ENCODE measurements at places on chromosomes 13 and 19. TPM values are rescaled to one million over a fixed set of nuclear protein-coding genes. Genes with fewer than 3 reads are reported as not detected.

DNA sequence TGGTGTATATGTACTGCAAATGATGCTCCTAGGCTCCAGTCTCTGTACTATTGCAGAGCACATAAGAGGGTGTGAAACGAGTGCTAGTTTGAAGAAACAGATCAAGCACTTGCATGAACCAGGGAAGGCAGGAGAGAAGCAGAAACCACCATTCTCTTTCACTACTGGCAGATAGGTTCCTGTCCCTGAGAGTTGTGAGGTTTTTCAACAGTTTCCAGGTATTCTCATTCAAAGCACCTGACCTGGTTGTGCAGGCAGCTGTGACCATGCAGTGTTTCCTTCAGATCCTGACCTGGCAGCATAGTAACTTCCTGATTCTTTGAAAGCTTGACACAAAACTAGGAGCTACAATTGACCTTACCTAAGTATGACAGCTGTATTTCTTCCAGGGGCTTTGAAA lies 164.9 kb downstream of the UFM1 start:
- no peak for DNase-seq
- no peaks in the 10 kb centered on the region for H3K4me1 ChIP-seq
- no peaks in the 10 kb centered on the region for H3K36me3 ChIP-seq

DNA sequence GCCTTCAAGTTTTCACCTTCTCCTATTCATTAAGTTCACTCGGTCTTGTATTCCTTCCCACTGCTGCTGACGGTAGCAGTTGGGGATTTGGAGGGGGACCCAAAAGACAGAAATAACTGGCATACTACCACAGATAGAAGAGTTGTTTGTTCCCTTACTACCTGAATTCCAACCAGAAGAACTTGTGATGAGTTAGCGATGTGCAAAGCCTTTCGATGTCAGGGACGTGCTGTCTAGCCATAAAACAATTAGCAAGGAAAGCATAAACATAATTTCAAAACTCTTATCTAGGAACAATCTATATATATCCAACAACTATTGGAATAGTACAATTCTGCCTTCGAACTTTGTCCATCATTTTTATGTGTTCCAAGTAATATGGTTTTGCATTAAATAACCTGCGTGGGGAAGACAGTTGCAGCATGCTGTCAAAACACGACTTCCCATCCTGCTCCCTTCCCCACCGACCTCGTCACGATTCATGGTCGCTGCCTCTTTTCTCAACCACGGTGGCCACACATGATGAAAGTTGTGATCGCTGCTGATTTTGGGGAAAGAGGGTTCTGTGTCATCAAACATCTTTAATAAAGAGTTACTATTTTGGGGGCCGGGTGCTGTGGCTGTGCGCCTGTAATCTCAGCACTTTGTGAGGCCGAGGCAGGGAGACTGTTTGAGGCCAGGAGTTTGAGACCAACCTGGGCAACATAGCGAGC lies 3.8 kb upstream of the SLC7A9 start:
- no peaks in the 10 kb centered on the region for H3K36me3 ChIP-seq
- H3K4me3 ChIP-seq = no peak overlapping the region
- H3K4me1 ChIP-seq = no peaks in the 10 kb centered on the region

DNA sequence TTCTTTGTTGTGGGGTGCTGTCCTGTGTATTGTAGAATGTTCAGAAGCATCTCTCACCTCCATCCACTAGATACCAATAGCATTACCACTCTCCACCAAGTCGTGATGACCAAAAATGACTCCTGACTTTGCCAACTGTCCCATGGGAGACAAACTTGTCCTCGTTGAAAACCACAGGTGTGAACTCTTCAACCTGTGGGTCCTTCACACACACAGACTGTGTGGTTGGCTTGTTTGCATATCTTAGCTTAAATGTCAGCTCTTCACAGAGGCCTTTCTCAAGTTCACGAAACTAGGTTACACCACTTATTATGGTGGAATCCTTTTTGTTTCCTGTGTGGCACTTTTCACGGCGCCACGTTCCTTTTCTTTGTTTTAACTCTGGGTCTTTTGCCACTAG lies 6.8 kb downstream of the GPC5 start:
- H3K27me3 ChIP-seq = peaks cover 5% of the 10 kb centered on the region
- no peaks in the 10 kb centered on the region for H3K36me3 ChIP-seq

OR7A5 gene
- total RNA-seq = not detected

DNA sequence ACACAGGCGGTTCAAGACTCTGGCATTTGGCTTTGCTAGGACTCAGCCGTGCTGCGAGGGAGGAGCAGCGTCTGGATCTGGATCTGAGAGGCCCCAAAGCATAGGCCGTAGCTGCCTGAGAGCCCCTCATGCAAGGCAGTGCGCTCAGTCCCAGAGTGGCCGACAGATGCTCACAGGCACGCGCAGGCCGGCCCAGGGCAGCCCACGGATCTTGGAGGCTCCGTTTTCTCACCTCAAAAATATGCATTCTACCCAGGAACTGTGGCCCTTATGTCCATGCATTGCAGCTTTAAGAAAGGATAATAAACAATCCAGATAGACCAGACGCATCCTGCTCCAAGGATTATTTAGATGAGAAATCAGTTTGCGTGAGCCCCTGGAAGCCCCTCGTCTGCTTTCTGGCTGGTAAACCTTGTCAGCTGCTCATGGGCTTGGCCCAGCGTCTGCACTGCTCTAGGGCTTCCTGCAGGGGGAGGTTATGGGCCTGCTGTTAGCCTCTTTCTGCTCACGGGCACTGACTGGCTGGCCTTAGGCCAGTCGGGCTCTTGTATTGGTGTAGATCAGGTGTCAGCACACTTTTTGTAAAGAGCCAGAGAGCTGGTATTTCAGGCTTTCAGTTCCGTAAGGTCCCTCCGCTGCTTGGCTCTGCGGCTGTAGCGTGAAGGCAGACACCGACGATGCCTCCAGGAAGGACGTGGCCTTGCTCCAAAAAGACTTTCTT lies 24.2 kb downstream of the TEX29 start:
- no peak for DNase-seq
- no peaks in the 10 kb centered on the region for H3K27me3 ChIP-seq
- no peak overlapping the region for H3K4me3 ChIP-seq
- H3K4me1 ChIP-seq = no peaks in the 10 kb centered on the region
- H3K36me3 ChIP-seq = no peaks in the 10 kb centered on the region
